ENCODE measurements at places on chromosomes 3 and 15.

GRCh38 chr15:67587331-67587730 lies 44.8 kb downstream of the MAP2K5 start:
- DNase-seq: no peak

- DNase-seq: no peak
Measured at GRCh38 chr15:99763827-99764226, 30.6 kb upstream of the LYSMD4 start.

DNA sequence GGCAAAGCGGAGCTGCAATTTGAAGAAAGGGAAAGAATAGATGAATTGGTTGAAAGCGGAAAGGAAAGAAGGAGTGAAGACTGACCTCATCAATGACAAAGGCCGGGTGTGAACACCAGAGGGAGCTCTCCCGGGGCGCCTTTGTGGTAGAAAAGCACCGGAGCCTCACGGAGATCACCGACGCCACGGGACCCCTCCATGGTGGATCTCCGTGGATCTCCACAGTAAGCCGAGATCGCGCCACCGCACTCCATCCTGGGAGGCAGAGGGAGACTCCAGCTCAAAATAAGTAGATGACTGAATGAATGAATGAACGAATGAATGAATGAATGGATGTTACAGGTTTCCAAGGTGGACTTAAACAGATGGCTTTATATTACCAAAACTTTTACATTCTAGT lies 25.0 kb downstream of the GPR160 start:
- no peak for DNase-seq

- DNase-seq: no peak
Measured at GRCh38 chr3:104149154-104149553, 1217.6 kb upstream of the ALCAM start.

DNA sequence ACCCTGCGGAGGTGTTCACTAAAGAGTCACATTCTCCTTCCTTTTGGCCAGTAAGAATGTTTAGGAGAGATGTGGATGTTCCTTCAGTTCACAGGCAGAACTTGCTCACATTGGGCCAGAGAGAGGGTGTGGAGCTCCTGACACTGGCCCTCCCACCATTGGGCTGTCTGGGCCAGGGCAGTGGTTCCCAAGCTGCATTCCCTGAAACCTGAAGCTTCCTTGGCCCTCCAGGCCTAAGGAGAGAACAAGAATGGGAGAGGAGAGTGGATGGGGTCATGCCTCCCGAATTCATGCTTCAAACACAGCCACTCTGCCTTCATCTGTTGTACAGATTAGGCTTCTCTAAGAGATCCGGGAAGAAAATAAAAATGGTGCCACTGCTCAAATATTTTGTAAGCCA lies 257.4 kb downstream of the RORA start:
- no peak for DNase-seq

- DNase-seq: no peak
Measured at GRCh38 chr3:146166415-146166821, 5.4 kb upstream of the PLOD2 start.

All from dorsolateral prefrontal cortex (tissue), 122 donors.